ENCODE measurements at places on chromosomes 2 and 18. TPM values are rescaled to one million over a fixed set of nuclear protein-coding genes. Genes with fewer than 3 reads are reported as not detected.

GRCh38 chr18:59799383-59800015 is 100.3 kb upstream of the PMAIP1 start:
- no peak for DNase-seq

- no peak for DNase-seq
Measured at GRCh38 chr2:114940785-114941458, 498.5 kb downstream of the DPP10 start.

DNA sequence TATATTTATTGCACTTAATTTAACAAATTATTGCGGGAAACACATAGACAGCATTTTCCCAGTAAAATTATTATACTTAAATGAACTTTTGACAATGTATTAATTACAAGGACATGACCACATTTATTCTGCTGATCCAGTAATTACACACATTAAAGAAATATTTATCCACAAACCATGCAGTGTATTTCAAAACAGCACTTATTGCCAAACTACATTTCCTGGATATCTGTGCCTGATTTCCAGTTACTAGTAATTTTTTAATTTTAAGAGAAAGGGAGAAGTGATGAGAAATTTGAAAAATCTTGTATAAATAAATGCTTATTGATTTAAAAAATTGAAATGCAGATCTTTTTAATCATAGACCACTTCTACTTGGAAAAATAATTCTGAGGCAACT is 1458.7 kb upstream of the ACVR2A start:
- DNase-seq: no peak

DNA sequence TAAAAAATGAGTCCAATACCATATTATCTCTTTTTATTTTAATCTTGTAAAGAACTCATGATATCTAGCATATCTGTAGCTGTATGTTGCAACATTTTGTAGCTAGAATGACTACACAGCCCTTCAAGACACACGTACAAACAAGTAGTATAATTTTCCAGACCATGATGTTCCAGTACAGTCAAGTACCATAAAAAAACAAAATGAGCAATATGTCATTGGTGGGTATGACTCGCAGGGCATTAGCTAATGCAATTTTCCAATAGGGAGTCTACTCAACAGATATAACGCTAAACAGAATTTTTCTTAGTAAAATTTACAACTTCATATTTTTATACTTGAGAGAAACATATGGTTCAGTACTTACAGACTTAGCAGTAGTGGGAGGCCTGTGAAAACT is 53.6 kb upstream of the UGP2 start:
- DNase-seq: no peak

- no peak for DNase-seq
Measured at GRCh38 chr2:187495324-187495723, 47.3 kb upstream of the CALCRL start.

DNA sequence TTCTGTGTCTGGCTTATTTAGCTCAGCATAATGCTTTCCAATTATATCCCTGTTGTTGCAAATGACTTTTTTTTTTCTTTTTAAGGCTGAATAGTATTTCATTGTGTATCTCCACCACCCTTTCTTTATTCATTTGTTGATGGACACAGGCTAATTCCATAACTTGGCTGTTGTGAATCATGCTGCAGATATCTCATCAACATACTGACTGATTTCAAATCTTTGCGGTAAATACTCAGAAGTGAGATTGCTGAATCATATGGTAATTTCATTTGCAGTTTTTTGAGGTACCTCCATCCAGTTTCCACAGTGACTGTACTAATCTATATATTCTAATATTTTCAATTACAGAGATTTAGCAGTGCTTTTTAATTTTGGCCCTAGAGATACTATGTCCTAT is 266.2 kb downstream of the TMX3 start:
- no peak for DNase-seq

DNA sequence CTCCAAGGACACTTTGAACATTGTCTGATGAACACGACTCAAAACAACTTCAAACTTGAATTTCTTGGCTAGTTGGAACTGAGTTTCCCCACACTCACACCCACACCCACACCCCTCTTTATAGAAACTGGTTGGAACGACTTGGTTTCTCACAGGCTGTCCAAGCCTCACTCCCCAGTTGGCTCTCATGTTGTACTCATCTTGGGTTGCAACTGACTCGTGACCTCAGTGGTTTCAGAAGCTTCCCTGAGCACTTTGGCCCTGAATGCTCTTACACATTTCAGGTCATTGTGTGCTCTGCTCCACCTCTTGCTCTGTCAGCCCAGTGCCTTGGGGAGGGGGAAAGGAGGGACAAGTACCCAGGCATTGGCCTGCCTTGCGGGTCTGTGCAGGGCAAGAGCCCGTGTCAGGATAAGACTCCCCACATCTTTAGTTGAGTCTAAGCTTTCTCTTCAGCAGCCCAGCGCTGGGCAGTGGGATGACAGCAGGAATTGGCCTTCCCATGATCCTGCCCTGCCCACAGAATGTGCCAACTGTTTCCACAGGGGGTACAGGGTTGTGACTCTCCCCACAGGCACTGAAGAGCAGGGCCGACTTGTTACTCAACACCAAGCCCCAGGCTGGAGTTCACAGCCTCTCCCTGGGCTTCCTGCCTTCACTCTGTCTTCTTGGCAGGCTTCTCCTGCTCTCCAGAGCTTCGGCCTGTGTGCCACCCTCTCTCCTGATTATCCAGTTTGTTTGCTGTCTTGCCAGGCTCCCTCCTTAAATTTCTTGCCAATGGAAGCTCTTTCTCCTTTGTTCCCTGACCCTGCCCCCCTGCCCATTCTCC is 104.6 kb downstream of the RTN4 start:
- peak; percentile 15 for DNase-seq

DNA sequence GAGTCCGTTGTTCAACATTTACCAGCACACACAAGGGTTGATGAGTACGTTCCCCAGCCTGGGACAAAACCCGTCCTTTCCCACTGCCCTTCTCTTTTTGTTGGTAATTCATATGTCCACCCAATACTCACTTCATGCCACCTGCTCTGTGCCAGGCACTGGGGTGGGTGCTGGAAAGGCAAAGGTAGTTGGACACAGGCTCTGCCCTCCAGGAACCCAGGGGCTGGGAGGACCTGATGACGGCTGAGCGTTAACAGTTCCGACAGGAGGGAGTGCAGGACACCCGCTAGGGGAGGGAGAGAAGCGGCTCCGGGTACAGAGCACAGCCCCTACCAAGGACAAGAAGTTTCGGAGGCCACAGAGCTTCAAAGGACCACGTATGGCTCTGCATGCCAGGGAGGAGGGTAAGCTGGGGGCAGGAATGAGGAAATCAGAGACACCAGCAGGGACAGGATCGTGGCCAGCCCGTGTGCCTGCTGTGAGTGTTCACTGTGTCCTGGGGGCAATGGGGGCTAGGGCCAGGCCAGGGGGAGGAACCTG is 134.1 kb upstream of the GPC1 start:
- DNase-seq: no peak

- DNase-seq: no peak
Measured at GRCh38 chr2:84526562-84526961, 10.3 kb downstream of the DNAH6 start.

- no peak for DNase-seq
Measured at GRCh38 chr18:36589857-36590543, 238.8 kb downstream of the TPGS2 start.

GRCh38 chr2:191641609-191642008 is 36.3 kb upstream of the NABP1 start:
- no peak for DNase-seq

- no peak for DNase-seq
Measured at GRCh38 chr2:68646303-68646702, 2.9 kb downstream of the PROKR1 start.

- no peak for DNase-seq
Measured at GRCh38 chr2:27720004-27720551, 51.4 kb upstream of the MRPL33 start.

DNA sequence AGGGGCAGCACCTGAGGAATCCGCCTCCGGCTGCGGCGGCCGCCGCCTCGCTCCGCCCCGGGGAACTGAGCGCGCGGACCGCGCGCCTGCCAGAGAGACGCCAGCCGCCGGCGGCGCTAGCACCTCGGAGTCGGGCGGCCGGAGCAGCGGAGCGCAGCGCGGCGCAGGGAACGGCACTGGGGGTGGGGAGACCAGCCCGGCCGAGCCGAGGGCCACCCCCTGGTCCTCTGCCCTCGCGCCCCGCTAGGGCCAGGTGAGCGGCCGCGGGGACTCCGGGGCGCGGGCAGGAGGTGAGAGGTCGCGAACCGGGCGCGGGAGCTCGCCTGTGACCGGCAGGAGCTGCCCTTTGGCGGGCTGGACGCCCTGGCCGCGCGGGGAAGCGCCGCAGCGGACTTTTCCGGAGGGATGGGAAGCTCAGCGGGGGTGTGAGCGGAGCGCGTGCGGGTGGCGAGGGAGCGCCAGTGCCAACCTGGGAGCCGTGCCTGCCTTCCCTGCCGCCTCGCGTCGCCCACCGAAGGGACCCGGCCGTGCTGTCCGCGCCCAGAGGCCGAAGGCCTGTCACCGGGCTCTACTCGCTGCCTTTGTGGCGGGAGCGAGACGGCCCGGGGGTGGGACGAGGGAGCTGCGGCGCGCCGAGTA is at the start of gene GREB1L:
Gene GREB1L (plus strand): TSS at position 92 of the 639 bp plus-strand sequence. CDS start 141,287 bp downstream, outside the sequence.
- DNase-seq: no peak

GRCh38 chr2:177753682-177754491 is 318.7 kb downstream of the PDE11A start:
- no peak for DNase-seq

DNA sequence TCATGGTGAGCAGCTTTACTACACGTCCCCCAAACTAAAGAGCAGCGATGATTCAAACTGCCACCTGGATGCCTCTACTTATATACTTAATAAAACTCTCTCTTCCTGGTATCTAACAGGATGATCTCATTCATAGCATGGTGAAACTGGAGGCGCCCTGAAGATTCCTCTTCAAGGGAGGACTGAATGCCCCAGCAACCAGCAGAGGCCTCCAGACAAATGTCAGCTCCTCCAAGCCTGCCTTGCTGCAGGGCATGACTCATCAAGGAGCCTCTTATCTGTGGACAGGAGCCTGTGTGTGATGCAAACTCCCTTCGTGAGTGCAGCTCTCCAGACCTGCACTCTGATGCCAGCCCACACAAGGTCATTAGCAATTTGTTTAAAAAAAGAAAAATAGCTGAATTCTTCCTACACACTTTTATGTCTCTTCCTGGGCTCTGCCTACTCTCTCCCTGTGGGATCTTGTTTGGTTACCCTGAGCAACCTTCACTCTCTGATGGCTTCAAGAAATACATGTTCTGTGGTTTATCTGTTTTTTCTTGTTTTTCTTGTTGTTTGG is 30.2 kb downstream of the LONRF2 start:
- no peak for DNase-seq

- no peak for DNase-seq
Measured at GRCh38 chr2:105712166-105712915, 32.4 kb upstream of the NCK2 start.

- no peak for DNase-seq
Measured at GRCh38 chr2:218465987-218466633, 47.2 kb downstream of the VIL1 start.

- no peak for DNase-seq
Measured at GRCh38 chr18:27695052-27695451, 481.9 kb downstream of the CDH2 start.

DNA sequence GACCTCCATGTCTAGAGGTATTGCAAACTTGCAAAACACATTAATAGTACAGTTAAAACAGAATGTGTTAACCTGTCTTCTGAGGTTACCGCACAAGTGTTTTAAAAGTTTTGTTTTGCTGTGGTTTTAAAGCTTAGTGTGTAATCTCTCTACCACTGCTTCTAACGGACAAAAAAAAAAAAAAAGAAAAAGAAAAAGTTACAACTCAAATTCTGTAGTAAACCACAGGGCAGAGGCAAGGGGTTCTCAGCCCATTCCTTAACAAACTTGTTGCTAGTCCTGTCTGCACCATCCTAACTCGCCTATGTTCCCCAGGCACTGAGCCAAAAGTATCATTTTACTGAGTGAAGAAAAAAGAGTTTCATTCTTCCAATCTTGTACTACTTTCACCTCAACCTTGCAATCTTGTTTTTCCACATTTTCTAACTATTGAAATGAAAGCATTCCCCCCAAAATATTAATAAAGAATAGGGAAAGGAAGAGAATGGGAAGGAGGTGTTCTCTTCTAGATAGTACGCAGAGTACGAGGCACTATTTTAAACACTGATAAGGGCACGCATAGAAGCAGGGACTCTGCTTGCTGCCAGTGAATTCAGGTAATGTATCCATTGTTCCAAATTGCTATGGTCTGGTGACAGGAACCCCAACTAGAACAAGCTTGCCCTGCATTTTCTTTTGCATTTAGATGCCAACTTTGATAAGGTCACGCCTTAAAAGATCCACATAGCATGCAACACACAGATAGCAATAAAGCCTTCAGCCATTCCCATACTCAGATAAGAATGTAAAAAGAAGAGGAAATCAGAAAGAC is 47.1 kb downstream of the IKZF2 start:
- no peak for DNase-seq

GRCh38 chr2:174044556-174044955 is 79.4 kb upstream of the SP3 start:
- DNase-seq: no peak

GRCh38 chr18:73880387-73880786 is 267.2 kb downstream of the FBXO15 start:
- no peak for DNase-seq

DCDC2C gene
- not detected for total RNA-seq

SULT1C4 gene
- total RNA-seq: not detected

AOX1 gene
- total RNA-seq: 0.80 TPM

DAPL1 gene
- total RNA-seq: not detected

VWC2L gene
- not detected for total RNA-seq

SRD5A2 gene
- not detected for total RNA-seq

AP1S3 gene
- 9.2 TPM for total RNA-seq

CNGA3 gene
- total RNA-seq: not detected

DYTN gene
- not detected for total RNA-seq

POTEJ gene
- not detected for total RNA-seq

RGPD3 gene
- total RNA-seq: 0.21 TPM

CCL20 gene
- total RNA-seq: 5.5 TPM

WDR43 gene
- 108 TPM for total RNA-seq

Measured in GM12878 (cell line).